ENCODE measurements at places on chromosomes 5 and 9.

- peak; percentile 58 for DNase-seq
Measured at GRCh38 chr5:174311531-174312269, 266.2 kb downstream of the NSG2 start.

GRCh38 chr5:133130387-133131118, 78.7 kb downstream of the HSPA4 start:
- DNase-seq = no peak

- DNase-seq = no peak
Measured at GRCh38 chr9:113594484-113595299, 131.2 kb downstream of the RGS3 start.

DNA sequence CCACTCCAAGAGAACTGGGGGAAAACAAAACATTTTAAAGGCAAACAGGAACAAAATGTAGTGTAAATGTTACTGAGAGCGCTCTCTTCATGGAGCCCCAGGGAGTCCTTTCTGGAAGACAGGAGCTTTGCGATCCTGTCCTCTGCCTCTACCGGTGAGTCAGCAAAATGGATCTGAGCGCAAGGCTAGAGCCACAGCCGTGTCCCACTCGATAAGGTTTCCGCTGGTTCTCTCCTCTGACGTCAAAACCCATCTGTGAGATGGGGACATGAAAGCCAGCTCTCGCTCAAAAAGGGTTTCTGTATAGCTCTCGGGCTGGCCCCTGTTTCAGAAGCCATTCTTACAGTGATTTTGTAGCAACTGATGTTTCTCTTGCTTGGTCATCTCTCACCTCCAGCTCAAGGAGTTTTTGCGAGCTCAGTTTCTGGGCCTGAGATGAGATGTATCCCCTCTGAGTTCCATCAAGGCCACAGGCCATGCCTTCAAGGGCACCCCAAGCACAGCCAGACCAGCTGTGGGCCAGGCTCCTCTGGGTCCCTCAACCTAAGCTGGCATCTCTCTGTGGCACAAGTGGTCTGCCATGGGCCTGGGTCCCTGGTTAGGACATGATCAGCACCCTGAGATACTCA, 101.6 kb downstream of the FSTL4 start:
- DNase-seq = no peak

DNA sequence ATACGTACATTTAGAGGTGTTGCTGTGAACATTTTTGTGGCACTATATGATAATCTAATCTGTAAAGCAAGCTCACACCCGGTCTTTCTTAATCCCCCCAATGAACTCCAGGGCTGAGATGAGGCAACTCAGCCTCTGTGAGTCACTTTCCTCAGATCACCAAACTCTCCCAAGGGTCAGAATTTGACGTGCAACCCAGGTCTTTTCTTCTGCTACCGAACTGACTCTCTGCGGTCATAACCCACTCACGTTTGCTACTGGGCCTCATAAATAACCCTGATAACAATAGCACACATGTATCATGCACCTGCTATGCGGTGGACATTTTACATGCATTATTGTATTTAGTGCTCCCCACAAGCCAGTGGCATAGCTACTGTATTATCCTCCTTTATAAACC, 153.1 kb downstream of the DROSHA start:
- DNase-seq = no peak

GRCh38 chr5:67639313-67639712, 442.7 kb upstream of the CD180 start:
- no peak for DNase-seq

GRCh38 chr5:131514316-131515283, 120.4 kb downstream of the RAPGEF6 start:
- DNase-seq = peak; percentile 51

GRCh38 chr9:95736891-95737522, 138.5 kb upstream of the ERCC6L2 start:
- no peak for DNase-seq

All from activated CD8-positive, alpha-beta memory T cell treated with anti-CD3 and anti-CD28 coated beads, Interleukin-2, amount 10 ng/mL, durations not matched to agents 7 days and 5 days (primary cell).